ENCODE measurements at places on chromosomes 5 and 9.
A peak's percentile ranks its signal among the peaks of the same experiment; 100 is the strongest.

DNA sequence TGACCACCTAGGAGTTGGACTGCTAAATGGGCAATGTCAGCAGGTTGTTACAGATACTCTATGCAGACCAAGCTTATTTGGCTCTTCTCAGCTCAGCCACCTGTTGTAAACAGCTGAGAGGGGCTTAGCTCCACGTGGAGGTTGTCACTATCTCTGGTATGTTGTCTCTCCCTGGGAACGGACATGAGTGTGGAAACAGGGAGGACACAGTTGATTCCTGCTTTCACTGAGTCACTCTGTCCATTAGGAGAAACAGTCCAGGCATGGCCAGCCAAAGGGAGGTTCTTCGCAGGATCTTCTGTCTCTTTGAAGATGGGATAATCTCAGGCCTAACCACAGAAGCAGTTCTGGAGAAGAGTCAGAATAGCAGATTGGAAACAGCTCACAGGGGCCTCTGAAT lies 121.2 kb downstream of the PALM2AKAP2 start:
- peaks cover 2% of the 10 kb centered on the region for H3K4me1 ChIP-seq
- no peak overlapping the region for H3K4me3 ChIP-seq

DNA sequence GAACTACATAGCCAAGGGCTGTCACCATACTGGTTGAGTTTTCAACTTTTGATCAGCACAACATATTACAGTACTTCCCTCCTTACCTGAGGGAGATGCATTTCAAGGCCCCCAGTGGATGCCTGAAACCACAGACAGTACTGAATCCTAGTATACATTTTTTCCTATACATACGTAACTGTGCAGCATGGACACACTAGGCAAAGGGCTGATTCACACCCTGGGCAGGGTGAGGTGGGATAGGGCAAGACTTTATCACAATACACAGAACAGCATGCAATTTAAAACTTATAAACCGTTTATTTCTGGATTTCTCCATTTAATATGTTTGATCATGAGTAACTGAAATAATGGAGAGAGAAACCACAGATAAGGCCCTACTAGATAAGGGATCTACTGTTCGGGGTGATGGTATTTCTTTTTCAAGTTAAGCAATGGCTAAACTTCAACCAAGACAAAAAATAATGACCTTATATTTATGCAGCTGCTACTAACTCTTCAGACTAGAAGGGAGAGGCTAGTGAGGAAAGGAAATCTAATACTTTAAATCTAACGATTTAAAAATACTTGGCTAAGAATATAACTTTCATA lies 186.9 kb upstream of the GNA14 start:
- H3K4me1 ChIP-seq, result peaks cover 22% of the 10 kb centered on the region
- H3K27ac ChIP-seq, result no peak overlapping the region
- H3K4me3 ChIP-seq, result no peak overlapping the region
- no peaks in the 10 kb centered on the region for H3K36me3 ChIP-seq
- no peaks in the 10 kb centered on the region for H3K27me3 ChIP-seq

GRCh38 chr9:37963936-37964739 lies 60.2 kb upstream of the SLC25A51 start:
- no peak overlapping the region for H3K4me3 ChIP-seq
- no peaks in the 10 kb centered on the region for H3K36me3 ChIP-seq
- H3K4me1 ChIP-seq, result peaks cover 17% of the 10 kb centered on the region
- H3K27ac ChIP-seq, result no peak overlapping the region

DNA sequence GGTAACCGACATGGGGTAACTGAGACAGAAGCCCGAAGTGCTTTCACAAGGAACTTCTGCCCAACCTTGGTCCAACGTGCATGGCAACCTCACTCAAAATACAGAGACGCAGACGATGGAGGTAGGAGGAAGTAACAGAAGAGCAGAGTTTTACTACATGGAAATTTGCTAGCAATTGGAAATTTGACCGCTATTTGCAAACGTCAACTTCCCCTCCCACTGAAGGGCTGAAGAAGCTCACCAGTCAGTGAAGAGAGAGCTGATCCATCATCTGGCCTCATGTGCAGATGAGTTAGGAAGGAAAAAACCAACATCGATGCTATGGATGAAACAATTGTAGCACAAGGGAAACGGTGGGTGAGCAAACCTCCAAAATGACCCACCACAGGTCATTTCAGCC lies 196.7 kb downstream of the RGS3 start:
- peaks cover 9% of the 10 kb centered on the region for H3K27me3 ChIP-seq
- no peak overlapping the region for H3K4me3 ChIP-seq
- no peaks in the 10 kb centered on the region for H3K36me3 ChIP-seq
- no peak for DNase-seq
- no peak overlapping the region for H3K27ac ChIP-seq

DNA sequence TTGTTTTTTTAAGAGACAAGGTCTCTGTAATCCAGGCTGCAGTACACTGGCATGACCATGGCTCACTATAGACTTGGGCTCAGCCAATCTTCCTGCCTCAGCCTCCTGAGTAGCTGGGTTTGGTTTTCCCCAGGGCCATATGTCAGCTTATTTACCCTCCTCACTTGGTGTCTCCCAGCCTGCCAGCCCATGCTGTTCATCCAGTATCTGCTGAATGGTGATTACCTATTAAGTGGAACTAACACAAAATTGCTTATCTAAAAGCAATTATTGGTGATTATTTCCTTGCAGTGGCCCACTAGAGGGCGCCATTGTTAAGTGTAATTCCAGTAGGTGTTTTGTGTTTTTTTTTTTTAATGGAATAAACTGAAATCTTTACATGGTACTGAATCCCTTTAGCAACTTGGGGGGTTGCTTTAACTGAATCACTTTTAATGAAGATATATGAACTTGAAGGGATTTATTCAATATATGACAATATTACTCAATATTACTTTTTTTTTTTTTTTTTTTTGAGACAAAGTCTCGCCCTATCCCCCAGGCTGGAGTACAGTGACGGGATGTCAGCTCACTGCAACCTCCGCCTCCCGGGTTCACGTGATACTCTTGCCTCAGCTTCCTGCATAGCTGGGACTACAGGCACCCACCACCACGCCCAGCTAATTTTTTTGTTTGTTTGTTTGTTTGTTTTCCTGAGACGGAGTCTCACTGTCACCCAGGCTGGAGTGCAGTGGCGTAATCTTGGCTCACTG lies 13.8 kb downstream of the EXOSC2 start:
- H3K27ac ChIP-seq, result no peak overlapping the region
- H3K27me3 ChIP-seq, result no peaks in the 10 kb centered on the region
- DNase-seq, result peak; percentile 69
- H3K4me1 ChIP-seq, result peaks cover 6% of the 10 kb centered on the region

DNA sequence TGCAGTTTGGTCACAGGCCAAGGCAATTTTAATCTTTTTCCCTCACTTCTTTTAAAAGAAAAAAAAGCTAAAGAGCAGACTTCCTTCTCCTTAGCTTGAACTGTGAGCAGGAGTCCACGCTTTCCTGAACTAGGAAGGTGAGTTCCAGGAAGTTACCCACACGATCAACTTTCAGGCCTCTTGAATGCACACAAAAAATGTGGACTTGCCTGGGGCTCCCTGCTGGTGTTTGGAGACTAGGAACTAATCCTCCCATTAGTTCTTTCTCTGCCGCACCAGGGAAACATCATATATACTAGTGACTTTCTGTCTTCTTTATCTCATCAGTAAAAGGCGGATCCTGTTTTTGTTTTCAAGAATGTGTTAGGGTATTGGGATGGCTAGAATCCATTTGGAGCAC lies 240.0 kb downstream of the GOLPH3 start:
- H3K4me3 ChIP-seq, result no peak overlapping the region
- no peak for DNase-seq
- no peaks in the 10 kb centered on the region for H3K36me3 ChIP-seq
- H3K27me3 ChIP-seq, result no peaks in the 10 kb centered on the region
- no peaks in the 10 kb centered on the region for H3K4me1 ChIP-seq
- no peak overlapping the region for H3K27ac ChIP-seq

GRCh38 chr9:79742110-79742721 lies 170.5 kb downstream of the TLE4 start:
- H3K4me3 ChIP-seq, result no peak overlapping the region
- no peaks in the 10 kb centered on the region for H3K36me3 ChIP-seq
- H3K27me3 ChIP-seq, result no peaks in the 10 kb centered on the region
- no peak for DNase-seq
- no peaks in the 10 kb centered on the region for H3K4me1 ChIP-seq

- no peaks in the 10 kb centered on the region for H3K36me3 ChIP-seq
- H3K27me3 ChIP-seq, result no peaks in the 10 kb centered on the region
- H3K4me3 ChIP-seq, result no peak overlapping the region
- no peak overlapping the region for H3K27ac ChIP-seq
- H3K4me1 ChIP-seq, result peaks cover 22% of the 10 kb centered on the region
- no peak for DNase-seq
Measured at GRCh38 chr9:5553211-5553610, 42.9 kb downstream of the PDCD1LG2 start.

DNA sequence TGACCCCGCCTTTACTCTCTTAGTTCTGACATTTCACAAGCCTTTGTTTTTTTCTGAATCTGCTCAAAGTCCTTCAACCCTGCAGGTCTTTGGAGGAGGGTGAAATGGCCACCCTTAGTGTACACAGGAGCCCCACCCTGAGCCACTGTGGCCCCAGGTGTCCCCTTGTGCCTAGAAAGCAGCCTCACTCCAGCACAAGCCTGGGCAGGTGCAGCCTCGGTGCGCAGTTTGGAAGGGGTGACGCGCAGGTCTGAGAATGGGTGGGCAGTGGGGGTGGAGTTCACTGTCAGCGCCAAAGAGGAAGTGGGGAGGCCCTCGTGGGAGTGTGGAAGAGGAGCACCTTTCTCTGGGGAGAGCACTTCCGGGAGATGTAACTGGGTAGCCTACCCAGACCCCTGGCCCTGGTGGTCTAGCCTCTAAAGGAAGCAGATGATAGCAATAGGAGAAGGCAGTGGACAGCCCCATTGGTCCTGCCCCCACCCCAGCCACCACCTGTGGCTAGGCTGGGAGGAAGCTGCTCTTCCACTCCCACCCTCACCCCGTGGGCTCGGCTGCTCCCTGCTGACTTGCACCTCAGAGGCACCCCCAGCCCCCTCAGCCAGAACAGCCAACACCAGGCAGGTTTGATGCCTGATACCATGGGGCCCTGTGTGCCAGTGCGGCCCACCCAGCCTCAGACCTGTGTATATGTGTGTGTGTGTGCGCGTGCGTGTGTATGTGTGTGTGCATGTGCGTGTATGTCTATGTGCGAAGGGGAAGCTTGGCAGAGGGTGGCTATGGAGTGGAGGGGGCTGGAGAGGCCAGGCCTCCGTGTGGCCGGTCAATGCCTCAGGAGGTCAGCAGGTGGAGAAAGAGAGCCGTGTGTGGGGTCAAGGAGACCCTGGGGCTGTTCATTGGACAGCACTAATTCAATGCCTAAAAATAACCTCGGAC lies 16.8 kb upstream of the DAB2IP start:
- no peak for DNase-seq
- peaks cover 4% of the 10 kb centered on the region for H3K4me1 ChIP-seq
- no peak overlapping the region for H3K27ac ChIP-seq
- no peak overlapping the region for H3K4me3 ChIP-seq
- no peaks in the 10 kb centered on the region for H3K36me3 ChIP-seq

DNA sequence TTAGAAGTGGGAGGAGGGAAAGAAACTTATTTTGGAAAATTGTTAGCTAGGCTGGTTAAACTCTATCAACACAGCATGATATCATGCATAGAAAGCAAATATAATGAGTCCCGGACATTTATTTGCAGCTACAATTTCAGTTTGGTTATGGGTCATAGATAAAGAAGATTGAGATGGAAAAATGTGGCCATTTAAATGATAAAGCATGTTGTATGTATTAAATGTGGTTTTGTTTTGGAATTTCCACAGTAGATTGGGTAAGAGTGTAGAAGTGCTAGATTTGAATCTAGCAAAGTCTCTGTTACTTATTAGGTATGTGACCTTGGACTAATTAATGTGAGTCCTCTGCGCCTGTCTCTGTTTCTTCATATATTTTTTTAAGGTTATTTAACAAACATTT lies 217.4 kb downstream of the KDM4C start:
- H3K36me3 ChIP-seq, result no peaks in the 10 kb centered on the region
- peaks cover 17% of the 10 kb centered on the region for H3K4me1 ChIP-seq
- no peak overlapping the region for H3K27ac ChIP-seq
- H3K27me3 ChIP-seq, result no peaks in the 10 kb centered on the region
- DNase-seq, result no peak

GRCh38 chr9:26520141-26520540 lies 372.5 kb downstream of the CAAP1 start:
- H3K4me1 ChIP-seq, result no peaks in the 10 kb centered on the region
- H3K4me3 ChIP-seq, result no peak overlapping the region
- no peak overlapping the region for H3K27ac ChIP-seq
- no peaks in the 10 kb centered on the region for H3K36me3 ChIP-seq
- no peaks in the 10 kb centered on the region for H3K27me3 ChIP-seq
- no peak for DNase-seq

DNA sequence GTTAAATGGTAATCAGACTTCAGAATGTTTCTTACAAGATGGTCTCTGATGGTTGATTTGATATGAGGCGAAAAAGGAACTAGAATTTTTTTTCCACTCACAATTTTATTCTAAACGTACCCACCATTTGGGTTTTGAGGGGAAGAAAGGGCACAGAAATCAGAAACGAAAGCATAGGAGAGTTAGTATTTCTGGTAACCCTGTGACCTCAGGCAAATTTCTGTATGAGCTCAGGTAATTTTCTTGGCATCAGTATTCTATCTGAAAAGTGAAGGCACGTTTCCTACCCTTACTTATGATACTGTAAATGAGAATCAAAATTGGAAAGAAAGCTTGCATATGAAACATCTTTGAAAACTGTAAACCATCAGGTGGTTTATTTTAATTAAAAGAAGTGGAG lies 26.5 kb downstream of the TMEFF1 start:
- H3K27ac ChIP-seq, result no peak overlapping the region
- H3K4me3 ChIP-seq, result no peak overlapping the region
- peaks cover 2% of the 10 kb centered on the region for H3K36me3 ChIP-seq
- no peak for DNase-seq

- H3K27me3 ChIP-seq, result peaks cover 17% of the 10 kb centered on the region
- H3K36me3 ChIP-seq, result no peaks in the 10 kb centered on the region
- no peak overlapping the region for H3K4me3 ChIP-seq
- no peak for DNase-seq
- no peaks in the 10 kb centered on the region for H3K4me1 ChIP-seq
Measured at GRCh38 chr9:38083858-38084555, 15.0 kb upstream of the SHB start.

DNA sequence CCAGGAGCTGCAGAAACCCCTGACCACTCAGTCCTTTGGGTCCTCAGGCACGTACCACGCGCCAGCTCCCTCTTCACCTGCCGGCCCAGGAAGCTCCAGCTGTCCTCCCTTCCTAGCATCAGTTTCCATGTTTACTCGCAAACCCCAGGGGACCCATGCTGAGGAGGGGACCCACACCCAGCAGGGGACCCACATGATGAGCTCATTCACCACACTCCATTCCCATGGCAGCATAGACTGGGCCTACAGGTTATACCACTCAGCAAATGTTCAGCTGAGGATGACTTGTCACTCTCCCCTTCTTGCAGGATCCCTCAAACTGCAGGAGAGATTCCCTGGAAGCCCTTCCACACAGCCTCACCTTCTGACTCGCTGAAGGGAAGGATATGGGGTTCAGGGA lies 73.5 kb upstream of the GALNT10 start:
- no peak overlapping the region for H3K27ac ChIP-seq
- H3K4me1 ChIP-seq, result no peaks in the 10 kb centered on the region
- no peak for DNase-seq
- H3K27me3 ChIP-seq, result peaks cover 5% of the 10 kb centered on the region
- no peaks in the 10 kb centered on the region for H3K36me3 ChIP-seq

All from activated CD4-positive, alpha-beta memory T cell treated with anti-CD3 and anti-CD28 coated beads for 36 hours (primary cell).